ENCODE measurements at places on chromosomes 4 and X.
A peak's percentile ranks its signal among the peaks of the same experiment; 100 is the strongest.

GRCh38 chr4:142452161-142452855, 393.8 kb downstream of the INPP4B start:
- no peak for DNase-seq

DNA sequence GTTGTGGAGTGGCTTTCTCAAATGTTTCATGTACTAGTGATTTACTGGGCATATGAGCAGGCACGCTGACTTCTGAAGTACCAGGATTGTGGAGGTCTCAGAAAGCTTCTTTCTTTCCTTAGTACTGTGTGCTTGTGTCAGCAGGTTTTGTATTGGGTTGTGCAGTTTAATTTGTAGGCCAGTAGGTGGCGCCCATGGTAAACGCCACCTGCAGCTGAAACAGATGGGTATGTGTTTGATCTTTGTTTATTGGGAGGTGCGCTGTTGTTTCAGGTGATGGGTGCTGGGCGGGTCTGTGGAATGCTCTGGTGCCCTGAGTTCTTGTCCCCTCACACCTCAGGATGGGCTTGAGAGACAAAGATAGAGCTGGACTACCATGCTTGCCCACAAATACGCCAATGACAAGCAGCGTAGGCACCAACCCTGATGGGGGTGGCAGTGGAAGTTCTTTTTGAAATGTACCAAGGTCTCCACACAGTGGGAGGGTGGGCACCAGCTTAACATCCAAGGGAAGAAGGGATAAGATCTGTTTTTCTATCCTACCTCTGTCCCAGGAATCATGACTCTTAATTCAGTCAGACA, 141.5 kb downstream of the RPS6KA6 start:
- DNase-seq = no peak

GRCh38 chr4:97104006-97104405, 1039.3 kb downstream of the STPG2 start:
- DNase-seq = no peak

DNA sequence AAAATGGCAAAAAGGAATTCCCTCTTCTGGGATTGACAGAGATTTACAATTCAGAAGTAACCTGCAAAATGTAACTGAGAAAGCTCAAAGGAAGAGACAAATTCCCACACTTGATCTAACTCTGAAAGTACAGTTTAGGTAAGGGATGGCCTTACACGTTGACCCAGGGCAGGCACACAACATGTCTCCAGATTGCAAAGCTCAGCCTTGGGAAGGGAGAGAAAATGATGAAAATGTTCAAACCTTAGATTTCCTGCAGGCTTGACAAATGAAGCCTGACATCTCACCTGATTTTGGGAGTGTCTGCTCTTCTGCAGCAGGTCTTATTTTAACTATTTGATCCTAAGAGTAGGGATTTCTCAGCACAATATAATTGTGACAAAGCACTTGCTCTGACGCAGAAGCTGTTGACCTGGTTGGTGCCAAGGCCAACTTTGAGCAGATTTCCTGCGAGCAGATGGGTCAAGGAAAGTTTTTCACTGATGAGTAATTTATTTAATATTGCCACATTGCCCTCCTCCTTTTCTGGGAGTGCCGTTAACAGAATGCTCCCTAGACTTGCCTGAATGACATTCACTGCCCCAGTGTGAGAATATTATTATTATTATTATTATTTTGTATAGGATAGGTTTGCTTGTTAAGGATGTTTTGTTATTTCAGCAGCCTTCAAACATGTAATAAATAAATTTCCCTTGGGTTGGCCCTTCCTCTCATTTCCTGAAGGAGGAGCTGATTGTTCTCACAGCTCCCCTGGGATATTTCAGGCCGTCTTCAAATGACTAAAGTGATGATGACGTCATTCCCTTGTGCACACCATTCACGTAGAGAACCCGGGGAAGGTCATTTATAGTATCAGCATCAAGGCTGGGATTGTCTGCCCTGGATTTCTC, 157.1 kb downstream of the VEGFC start:
- no peak for DNase-seq

GRCh38 chr4:77797239-77797638, 21.9 kb downstream of the CNOT6L start:
- DNase-seq = no peak

- DNase-seq = no peak
Measured at GRCh38 chr4:102519925-102520324, 18.8 kb downstream of the NFKB1 start.

GRCh38 chr4:139374251-139374650, 72.0 kb upstream of the NDUFC1 start:
- DNase-seq = no peak

- no peak for DNase-seq
Measured at GRCh38 chr4:185332575-185333464, 62.9 kb downstream of the LRP2BP start.

- DNase-seq = no peak
Measured at GRCh38 chr4:94892051-94892450, 134.3 kb downstream of the BMPR1B start.

GRCh38 chrX:134512566-134512965, 52.6 kb downstream of the HPRT1 start:
- no peak for DNase-seq

- no peak for DNase-seq
Measured at GRCh38 chr4:165931741-165932140, 58.7 kb downstream of the TLL1 start.

- peak; percentile 88 for DNase-seq
Measured at GRCh38 chr4:169659716-169660670, 39.6 kb downstream of the CLCN3 start.

DNA sequence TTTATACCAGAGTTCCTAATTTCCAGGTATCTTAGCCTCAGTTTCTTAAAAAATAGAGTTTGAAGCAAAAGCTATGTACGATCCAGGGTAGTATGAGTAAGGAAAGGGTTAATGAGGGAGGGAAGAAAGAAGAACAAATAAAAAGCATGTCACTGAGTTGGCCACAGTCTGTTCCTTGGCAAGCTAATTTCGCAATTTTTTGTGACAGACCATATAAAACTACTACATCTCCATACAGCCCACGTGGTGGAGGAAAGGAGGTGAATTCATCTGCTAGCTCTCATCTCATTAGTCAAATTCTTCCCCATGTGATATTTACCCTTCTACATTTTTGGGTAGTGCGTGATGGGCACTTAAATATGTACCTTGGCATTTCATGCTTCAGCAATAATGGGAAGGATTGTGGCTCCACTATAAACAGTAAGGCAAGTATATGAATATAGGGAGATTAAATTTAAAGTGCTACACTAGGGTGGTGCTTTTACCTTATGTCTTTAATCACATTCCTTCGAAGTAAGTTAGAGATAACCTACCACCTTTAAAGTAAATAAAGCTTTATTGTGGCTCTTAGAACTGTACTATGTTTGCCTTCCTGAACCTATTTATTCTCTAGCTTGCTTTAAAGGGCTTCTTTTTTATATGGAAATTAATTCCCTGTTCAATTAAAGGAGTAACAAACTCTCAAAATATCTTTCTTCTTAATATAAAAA, 102.1 kb upstream of the VAMP7 start:
- no peak for DNase-seq

GRCh38 chrX:79412972-79413371, 45.8 kb upstream of the ITM2A start:
- DNase-seq = no peak

DNA sequence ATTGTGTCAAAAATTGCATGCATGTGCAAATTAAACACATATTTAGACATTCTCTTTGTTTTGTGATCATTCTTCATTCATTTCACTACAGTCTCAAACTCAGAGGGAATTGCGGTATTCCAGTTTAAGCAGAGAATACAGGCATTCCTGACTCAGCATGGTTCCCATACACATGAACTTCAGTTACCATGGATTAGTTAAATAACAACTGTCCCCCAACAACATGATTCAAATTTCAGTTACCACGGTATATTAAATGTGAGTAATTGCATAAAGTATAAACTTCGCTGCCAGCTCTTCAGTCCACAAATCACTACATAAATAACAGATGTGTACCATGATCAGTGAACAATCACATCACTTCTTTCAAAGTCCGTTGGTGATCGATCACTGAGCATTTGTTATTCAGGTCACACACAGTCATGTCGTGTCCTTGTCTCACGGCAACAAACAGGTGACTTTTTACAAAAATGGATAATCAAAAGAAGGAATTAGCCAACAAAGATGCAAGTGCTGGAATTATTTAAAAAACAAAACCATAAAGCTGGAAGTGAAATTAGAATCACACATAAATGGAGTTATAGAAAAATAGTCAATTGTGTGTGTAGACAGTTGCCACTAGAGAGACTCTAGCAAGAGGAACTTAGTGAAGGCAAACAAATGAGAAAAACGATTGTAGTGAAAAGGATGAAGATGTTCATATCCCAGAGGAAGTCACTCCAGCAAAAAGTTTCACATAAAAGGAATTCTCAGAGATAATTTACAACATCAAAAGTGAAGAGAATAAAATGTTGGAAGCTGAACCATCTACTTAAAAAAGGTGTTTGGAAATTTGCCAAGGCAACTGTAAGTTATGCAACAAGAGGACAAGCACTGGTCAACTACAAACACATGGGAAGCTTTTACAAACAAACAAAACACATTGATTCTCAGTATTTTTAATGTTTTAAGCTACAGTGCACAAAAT, 138.6 kb upstream of the SMARCAD1 start:
- DNase-seq = no peak

DNA sequence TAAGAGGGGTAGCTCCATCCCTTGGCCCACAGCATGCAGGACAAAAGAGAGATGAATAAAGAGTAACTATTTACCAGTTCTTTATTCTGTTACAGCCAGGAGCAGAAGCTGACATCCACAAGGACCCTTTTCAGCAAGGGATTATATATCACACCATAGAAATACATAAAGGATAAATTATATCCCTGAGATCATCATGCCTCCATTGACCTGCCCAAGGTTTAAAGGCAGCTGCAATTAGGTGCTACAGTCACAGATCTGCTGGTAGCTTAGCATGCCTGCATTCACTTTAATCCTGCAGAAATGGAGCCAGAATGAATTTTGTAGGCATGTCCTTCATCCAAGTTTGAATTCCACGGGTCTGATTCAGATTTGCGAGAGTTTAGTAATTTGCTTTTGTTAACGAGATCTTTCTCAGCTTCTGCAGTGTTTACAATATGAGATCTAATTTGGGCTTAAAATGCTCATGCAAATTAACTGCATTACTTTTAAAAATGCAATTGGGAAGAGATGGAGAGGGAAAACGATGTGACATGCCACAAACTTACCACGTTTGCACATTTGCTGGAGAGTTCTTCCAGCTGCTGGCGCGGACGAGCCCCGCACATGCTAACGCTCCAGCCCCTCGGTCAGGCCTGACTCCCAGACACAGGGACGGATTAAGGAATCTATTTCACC, 327.0 kb upstream of the NOCT start:
- DNase-seq = no peak

DNA sequence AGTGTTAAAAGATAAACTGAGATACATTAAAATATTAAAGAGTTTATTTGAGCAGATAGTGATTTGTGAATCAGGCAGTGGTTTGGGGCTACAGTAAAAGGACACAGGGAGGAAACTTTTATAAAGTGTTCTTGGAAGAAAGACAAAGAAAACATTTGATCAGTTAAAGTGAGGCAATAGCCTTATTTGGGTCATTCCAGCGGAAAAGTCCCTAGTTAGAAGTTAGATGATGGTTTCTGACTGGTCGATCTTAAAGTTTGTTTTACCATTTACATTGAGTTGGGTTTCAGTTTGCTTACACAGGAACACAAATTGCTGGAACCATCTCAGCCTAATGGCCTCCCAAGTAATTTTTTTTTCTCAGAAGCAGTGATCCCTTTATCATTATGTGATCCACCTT, 69.7 kb downstream of the PPP1R2C start:
- no peak for DNase-seq

DNA sequence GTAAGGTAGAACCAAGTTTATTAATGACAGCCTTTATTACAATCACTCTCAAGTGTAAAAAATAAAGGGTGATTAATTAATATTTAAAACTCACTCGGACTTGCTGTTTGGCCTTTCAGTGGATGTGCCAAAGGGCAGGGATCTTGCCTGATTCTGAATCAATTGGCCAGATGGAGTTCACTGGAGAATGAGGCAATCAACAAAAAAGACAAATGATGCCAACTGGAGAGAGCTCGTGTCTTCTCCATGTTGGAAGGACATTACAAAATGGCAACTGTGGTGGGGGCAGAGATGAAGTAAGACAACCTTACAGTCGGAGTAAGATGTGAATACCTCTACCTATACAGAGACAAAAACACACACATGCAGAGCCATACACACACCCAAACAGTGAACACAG, 188.0 kb downstream of the TSPAN5 start:
- DNase-seq = no peak

DNA sequence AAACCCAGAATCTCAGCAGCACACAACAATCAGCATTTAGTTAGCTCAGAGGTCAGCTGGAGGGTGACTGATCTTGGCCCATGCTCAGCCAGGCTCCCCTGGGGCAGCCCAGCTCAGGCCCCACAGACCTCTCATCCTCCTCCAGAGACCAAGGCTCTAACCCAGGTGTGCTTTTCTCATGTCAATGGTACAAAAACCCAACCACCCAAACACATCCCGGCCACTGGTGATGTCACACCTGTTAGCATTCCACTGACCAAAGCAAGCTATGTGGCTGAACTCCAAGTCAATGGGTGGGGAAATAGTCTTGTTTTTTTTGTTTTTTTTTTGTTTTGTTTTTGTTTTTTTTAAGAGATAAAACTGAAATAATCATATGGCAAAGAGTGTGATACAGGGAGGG, 77.5 kb downstream of the CYTL1 start:
- peak; percentile 11 for DNase-seq

- DNase-seq = no peak
Measured at GRCh38 chr4:9969526-9970398, 51.5 kb downstream of the SLC2A9 start.

- no peak for DNase-seq
Measured at GRCh38 chrX:3295731-3296130, 50.7 kb downstream of the MXRA5 start.

GRCh38 chr4:160202802-160203201, 1099.9 kb downstream of the RAPGEF2 start:
- no peak for DNase-seq

DNA sequence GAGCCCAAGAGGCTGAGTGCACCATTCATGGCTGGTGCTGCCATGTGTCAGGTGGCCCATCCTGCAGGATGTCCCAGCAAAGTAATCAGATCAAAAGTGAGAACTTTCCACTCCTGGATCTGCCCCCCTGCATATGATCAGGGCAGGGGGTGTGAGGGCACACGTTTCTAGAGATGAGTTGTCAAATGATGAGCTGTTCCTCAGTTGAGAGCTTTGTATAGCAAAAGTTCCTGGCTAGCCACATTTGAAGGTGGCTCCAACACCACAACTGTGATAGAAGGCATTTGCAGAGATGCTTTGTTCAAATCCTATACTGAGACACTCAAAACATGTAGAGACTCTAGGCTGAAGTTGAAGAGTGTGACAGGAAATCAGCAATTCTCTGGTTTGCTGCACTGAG, 501.8 kb downstream of the BCOR start:
- no peak for DNase-seq

DNA sequence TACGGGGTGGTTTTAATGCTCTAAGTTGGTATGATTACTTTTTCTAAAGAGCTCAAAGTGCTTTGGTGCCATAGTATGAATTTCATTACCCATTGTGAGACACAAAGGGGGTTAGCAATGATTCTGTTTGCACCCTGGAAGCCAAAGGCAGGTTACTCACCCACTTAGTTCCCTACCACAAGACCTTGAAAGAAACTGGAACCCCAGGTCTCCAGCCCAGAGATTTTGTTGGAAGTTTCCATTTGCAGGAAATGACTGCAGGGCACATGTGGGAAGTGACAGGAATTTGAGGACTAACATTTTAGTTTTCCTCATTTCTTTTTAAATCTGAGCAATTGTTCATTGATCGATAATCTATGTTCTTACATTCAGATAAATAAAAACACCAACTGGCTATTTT, 1.8 kb upstream of the HS3ST1 start:
- no peak for DNase-seq

- no peak for DNase-seq
Measured at GRCh38 chrX:11970578-11971359, 167.5 kb upstream of the FRMPD4 start.
